ENCODE measurements at places on chromosomes 13 and 19.
A peak's percentile ranks its signal among the peaks of the same experiment; 100 is the strongest.

DNA sequence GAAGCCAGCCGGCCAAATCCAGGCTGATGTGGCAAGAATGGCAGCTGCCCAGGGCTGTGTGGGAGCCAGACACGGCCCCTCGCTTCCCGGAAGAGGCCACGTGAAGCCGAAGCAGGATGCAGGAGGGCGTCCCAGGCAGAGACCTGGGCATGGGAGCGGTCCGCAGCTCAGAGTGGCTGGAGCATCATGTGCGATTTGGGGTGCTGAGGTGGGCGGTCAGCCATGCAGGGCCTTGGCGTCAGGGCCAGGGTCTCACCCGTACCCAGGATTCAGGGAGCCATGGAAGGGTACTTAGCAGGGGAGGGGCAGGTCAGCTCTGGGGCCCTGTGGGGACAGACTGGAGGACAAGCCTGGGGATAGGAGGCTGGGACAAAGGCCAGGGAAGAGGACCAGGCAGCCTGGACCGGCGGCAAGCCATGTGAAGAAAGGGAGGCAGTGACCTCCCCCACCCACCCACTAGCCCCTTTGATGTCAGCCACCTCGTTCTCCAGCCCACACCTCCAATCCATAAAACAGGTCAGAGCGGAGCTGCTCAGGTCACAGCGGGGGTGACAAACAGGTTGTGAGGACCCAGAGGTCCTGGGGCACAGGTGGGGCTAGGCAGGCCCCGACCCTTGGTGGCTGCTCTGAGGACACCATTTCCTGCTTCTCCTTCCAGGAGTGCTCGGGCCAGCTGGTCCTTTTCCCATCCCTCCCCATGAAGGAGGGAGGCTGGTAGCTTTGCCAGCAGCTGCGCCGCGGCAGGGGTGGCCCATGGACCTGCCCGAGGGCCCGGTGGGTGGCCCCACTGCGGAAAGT, 2.3 kb downstream of the KASH5 start:
- DNase-seq, result no peak

DNA sequence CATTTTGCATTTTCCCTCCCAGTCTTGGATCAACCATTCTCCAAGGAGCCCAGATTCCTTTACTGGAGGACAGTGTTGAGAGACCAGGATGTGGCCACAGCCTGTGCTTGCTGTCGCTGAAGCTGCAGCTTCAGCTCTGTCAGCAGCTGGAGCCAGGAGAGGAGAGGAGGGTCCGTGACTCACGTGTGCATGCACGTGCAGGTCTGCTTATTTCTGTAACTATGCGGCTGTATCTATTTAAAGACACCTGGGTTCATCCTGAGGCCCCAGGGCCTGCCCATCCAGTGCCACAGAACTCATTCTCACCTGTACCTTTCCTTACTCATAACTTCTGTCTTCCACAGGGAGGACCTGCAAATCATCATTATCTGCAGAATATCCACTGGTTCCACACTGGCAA, 8.2 kb upstream of the LAMP1 start:
- no peak for DNase-seq

GRCh38 chr13:76879203-76879882, 6.9 kb downstream of the KCTD12 start:
- peak; percentile 10 for DNase-seq

GRCh38 chr19:15216363-15216762, 15.6 kb upstream of the NOTCH3 start:
- DNase-seq, result no peak

- DNase-seq, result no peak
Measured at GRCh38 chr13:80010846-80011245, 330.1 kb downstream of the SPRY2 start.

- DNase-seq, result no peak
Measured at GRCh38 chr19:14432791-14433553, at the start of gene PKN1. Gene PKN1 (plus strand): TSS chr19:14433306. CDS start chr19:14433522, 216 bp downstream.

DNA sequence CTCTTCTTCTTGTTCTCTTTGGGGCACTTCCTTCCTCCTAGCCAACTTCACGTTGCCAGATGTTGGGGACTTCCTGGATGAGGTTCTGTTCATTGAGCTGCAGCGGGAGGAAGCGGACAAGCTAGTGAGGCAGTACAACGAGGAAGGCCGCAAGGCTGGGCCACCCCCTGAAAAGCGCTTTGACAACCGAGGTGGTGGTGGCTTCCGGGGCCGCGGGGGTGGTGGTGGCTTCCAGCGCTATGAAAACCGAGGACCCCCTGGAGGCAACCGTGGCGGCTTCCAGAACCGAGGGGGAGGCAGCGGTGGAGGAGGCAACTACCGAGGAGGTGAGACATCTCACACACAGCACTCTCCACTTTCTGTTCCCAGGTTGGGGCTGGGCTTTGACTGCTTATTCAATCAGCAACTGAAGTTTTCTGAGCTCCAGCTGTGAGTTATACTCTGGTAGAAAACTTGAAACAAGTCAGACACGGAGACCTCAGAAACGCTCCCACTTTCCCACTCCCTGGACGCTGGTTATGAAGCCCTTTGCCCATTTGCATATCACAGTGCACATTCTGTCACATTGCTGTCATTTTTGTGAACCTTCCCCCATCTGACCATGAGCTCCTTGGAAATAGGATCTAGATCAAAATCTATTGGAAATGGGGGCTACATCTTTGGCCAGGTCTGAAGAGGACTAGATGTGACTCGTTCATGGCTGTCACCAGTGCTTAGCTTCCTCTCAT, 7.2 kb upstream of the CCDC97 start:
- no peak for DNase-seq

GRCh38 chr13:51241720-51242119, 19.5 kb downstream of the FAM124A start:
- no peak for DNase-seq

- no peak for DNase-seq
Measured at GRCh38 chr19:1668486-1669270, 16.3 kb upstream of the TCF3 start.

- no peak for DNase-seq
Measured at GRCh38 chr13:62432906-62433305, 1017.3 kb upstream of the PCDH20 start.

DNA sequence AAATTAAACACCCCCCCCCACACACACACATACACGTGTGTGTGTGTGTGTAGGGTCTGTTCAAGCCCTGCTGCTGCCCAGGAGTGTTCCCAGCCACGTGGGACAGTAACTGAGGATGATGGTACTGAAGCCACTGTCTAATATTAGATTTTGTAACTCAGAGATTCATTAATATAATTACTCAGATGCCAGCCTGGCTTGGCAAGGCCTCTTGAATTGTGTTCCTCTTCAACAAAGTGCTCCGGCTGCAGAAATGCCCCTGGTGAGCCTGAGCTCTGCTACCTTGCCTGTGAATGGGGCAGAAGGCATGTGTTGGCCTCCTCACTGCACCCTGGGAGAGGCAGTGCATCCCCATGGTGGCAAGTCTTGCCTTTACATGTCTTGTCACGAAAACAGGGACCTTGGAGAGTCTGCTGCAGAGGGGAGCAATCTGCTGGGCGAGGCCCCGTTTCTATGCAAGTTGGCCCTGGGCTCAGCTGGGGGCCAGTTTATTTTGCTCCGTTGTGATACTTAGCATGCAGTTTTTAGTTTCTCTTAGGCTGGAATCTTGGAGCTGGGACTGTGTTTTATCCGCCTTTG, 44.0 kb downstream of the NFIX start:
- no peak for DNase-seq

GRCh38 chr13:24264976-24265375, 44.4 kb upstream of the C1QTNF9 start:
- peak; percentile 66 for DNase-seq

- DNase-seq, result no peak
Measured at GRCh38 chr13:50129706-50130122, 114.5 kb downstream of the KCNRG start.

DNA sequence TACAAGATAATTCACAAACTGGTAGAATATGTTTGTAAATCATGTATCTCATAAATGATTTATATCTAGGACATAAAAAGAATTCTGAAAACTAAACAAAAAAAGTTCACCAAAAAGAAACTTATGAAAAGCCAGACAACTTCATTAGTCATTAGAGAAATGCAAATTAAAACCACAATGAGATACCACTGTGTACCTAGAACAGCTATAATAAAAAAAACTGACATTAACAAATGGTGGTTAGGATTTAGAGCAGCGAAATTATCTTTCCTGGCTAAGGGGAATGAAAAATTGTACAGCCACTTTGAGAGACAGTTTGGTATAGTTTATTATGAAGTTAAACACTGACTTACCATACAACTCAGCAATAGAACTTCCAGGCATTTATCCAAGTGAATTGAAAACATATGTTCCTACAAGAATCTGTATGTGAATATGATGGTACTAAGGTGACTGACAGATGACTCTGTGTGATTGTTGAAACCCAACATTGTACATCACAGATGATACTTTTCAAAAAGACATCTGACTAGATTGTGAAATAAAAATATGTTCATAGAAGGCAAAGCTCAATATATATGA, 41.8 kb downstream of the UGGT2 start:
- no peak for DNase-seq

DNA sequence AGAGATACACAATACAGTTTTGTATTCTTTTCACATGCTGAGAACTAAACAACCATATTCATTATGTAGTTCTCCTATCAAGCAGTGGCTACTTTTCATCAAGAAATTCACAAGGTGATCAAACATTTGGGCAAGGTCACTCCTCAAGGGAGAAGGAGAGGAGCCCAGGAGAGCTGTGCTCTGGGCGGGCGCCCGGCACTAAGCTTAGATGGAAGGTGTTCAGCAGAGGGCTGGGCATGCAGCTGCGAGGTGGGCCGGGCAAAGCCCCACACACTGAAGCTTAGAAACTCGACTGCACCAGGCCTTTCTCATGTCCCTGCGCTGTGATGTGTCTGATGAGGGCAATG, 30.4 kb upstream of the SPACA7 start:
- DNase-seq, result no peak

DNA sequence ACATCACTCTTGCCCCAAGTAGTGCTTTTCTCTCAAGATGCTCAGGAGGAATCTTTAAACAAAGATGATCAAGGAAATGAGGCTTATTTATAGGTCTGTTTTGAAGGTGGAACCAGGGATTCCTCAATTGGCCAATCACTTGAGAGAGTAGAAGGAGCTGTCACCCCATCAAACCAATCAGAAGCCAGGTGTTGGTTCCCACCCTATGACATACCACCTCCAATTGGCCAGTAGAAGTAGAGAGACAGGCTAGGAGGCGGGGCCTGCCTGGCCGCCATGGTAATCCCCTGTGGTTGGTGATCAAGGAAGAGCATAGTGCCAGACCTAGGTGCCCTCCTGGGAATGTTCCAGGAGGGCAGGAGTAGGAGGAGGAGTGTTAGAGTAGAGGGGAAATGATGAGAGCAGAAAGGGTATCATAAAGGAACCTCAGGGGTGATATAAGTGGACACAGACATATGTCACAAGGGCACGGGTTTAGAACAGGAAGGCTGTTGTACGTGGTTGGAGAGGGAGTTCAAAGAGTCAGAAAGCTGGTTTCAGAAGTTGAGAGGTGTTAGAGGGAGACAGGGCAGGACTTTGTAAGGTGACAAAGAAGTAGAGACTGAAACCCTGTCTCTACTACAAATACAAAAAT, 10.5 kb downstream of the PMIS2 start:
- no peak for DNase-seq

DNA sequence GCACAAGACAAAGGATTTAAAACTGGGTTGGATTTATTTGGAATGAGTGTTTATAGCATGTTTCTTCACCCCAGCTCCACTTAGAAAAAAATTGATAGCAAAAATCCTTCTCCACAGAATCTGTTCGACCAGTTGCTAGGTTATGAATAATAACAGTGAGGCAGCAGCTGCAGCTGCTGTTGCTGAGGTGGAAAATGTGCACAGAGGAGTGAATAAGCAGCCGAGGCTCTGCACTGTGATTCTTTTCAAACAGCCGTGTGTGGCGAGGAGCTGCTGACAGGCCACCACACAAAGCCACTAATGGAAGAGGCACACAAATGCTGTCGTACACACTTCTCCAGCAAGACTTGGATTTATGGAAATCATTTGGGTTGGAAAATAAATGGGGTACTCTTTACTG, 6.4 kb upstream of the RASL11A start:
- DNase-seq, result no peak

GRCh38 chr13:81223778-81224177, 882.9 kb upstream of the SPRY2 start:
- no peak for DNase-seq

Data from activated CD4-positive, CD25-positive, alpha-beta regulatory T cell treated with anti-CD3 and anti-CD28 coated beads, Interleukin-2, amount 50 U/mL, for 16 hours (primary cell).